ENCODE measurements at places on chromosomes 5 and 9.

DNA sequence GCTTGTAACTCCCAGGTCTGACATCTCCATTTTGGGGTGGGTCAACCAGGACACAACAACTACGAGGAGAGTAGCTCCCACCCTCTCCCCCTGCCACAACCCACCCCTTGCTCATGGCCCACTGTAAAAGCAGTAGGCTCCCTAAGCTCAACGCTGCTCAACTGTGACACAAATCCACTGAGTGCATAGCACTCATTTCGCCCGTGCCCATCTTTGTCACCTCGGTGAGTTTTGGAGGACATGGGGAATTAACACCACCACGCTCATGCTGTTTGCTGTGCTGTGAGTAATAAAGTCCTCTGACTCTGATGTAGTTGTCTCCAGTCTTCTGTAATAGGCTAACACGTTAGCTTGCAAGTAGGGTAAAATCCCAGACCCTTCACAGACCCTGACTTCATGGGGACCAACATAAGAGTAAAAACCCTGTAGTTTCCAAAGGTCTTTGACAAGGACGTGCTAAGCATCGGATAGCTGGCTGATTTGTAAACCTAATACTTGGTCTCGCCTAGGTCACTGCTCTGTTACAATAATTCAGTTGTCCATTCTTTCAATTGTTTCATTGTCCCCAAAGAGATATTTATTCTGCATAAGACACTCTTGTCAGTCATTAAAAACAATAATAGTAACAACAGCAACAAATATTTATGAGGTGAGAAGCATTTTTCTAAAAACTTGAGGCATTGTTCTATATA, 7.7 kb downstream of the PLGRKT start:
- no peak for DNase-seq

DNA sequence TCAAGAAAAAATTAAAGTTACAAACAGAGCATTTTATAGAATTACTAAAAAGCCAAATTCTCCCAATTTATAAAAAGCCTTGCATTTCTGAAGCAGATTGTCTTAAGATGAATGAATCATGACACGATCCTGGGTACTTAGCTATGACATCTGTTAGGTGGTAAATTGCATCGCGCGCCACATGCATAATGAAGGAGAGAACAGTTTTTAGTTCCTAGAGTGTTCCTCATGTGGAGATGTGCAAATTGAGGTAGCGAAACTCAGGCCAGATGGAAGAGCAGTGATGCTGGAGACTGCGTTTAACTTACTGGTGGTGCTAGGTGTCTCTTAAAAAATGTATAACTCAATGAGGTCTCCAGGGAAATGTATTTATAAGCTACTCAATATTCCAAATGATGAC, 516.1 kb downstream of the EFNA5 start:
- no peak for DNase-seq

- no peak for DNase-seq
These were observed 127.9 kb downstream of the NNT start for GRCh38 chr5:43730832-43731342.

GRCh38 chr5:149376711-149377447, 2.2 kb downstream of the IL17B start:
- no peak for DNase-seq

DNA sequence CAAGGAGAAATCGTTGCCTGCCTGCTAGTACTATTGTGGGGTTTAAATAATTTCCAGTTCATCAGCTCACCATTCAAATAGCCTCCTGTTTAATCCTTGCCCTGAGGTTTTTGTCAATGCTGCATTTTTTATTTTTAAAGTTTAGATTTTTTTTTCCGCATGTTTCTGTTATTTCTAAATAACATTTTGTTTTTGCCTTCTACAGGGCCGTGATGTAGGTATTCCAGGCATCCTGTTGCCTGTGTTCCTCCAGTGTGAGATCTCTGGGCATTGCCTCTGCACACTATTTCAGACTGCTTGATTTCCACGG, 124.3 kb downstream of the HSD17B3 start:
- no peak for DNase-seq

DNA sequence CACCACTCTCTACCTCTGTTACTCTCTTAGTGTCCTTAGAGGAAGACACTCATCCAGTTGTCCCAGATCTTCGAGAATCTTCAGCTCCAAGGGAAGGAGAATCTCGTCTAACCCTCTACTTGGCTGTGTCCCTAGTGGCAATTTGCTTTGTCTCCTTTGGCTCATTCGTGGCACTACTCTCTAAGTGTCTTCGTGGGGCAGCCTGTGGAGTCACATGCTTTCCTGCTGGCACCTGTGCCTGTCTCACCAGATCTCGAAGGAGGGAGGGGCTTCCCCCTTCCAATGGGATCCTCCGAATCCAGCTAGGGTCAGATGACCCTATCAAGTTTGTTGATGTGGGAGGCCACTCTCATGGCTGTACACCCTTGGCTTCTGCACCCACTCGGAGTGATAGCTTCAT, 1.8 kb upstream of the PCDHGC5 start:
- DNase-seq, result no peak

GRCh38 chr9:75376680-75377254, 288.5 kb downstream of the OSTF1 start:
- no peak for DNase-seq

DNA sequence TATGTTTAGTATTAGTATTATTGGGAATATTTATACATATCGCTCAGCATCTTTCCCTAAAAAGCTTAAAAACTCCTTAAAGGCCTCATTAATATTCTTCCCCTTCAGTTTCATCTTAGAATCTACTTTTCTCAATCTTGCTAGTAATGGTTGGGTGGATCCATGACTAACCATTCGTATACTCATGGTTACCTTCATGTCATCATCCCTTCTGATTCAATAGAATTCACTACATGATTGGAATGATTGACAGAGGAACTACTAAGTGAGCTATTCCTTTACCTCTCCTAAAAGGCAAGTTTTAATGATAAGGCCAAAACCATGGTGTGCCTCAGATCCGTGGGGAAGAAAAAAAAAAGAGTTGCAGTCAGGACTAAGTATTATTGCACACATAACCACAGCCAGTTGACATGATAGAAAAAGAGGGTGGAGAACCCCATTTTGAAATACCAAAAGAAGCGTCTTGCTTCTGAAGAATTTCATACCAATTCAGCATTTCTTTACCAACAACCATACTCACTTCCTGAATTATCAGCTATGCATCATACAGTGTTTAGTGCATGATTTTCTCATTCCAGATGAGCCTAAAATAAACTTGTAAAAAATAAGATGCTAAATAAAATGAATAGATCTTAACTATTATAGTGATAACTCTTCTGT, 624.6 kb downstream of the PDE4D start:
- no peak for DNase-seq

GRCh38 chr5:125026867-125027731, 280.7 kb upstream of the ZNF608 start:
- DNase-seq, result no peak

- DNase-seq, result no peak
These were observed 98.2 kb downstream of the CSNK1G3 start for GRCh38 chr5:123610209-123610608.

DNA sequence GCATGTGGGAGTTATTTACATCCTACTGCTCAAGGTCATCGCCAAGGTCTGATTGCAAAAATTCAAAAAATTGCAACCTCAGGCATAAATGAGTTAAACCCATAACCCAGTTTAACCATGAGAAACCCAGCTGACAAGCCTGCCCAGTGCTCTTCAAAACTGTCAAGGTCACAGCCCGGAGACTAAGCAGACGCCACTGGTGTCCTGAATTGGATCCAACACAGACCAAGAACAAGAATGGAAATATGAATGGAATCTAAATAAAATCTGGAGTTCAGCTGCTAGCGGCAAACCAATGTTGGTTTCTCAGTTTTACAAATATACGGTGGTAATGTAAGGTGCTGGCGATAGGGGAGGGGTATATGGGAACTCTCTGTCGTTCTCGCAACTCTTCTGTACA, 201.5 kb upstream of the MVB12B start:
- no peak for DNase-seq

DNA sequence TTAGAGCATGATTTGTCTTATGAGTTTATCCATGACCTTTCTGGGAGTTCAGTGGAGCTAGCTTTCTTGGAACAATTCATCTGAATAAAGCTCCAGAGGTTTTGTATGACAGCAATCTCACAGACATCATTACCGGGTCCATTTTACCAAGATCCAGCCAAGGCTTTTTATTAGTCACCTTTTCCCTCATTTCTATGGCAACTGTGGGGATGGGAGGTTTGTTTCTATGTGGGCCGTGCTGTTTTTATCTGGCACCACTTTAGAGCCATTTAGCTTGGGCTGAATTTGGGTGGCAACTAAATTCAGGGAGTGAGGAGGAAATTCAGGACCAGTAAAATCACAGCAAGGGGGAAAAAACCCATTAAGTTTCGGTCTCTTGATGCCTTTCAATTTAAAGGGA, 245.7 kb downstream of the NSG2 start:
- no peak for DNase-seq

DNA sequence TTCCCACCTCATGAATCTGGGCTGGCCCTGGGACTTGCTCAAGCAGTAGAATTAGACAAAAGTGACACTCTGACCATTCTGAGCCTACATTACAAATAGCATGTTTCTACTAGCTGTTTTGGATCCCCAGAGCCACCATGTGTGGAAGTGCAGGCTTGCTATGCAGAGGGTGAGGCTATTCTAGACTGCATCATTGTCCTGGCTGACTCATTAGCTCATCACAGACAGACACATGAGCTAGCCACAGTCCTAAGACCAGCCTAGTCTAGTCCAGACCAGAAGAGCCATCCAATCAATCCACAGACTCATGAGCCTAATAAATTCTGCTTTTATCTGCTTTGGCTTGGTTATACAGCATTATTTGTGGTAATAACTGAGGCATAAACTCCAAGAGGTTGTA, 351.9 kb downstream of the PRELID2 start:
- no peak for DNase-seq

DNA sequence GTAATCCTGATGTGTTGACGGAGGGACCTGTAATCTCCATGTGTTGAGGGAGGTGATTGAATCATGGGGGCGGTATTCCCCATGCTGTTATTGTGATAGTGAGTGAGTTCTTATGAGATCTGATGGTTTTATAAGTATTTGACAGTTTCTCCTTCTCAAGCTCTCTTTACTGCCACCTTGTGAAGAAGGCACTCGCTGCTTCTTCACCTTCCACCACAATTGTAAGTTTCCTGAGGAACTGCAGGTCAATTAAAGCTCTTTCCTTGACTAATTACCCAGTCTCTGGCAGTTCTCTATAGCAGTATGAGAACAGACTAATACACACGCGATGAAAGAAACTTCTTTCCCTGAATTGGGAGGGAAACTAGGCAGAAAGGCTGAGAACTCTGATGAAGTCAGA, 141.1 kb upstream of the RAD23B start:
- no peak for DNase-seq

- DNase-seq, result no peak
These were observed 103.3 kb upstream of the EDIL3 start for GRCh38 chr5:84487963-84488362.

GRCh38 chr9:20604562-20604961, 17.7 kb downstream of the MLLT3 start:
- no peak for DNase-seq

GRCh38 chr5:82952326-82952725, 124.9 kb downstream of the TMEM167A start:
- DNase-seq, result no peak

DNA sequence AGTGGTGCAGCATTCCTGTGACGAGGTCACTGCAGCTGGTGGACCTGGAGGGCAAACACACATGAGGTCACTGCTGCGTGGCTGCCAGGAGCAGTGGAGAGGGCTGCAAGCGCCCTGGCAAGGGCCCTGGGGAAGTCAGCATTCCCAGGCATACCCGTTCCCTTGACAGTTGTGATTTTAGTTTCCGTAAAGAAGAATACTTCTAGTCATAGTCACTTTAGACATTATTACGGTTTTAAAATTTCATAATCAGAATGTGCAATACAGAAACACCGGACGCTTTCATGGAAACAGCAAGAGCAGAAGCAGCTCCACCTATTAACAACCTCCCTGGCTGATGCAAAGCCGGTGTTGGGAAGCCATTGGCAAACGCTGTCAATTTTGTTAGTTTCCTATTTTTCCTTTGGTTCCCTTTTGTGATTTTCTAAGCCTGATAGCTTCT, 129.8 kb downstream of the GADD45G start:
- DNase-seq, result no peak

DNA sequence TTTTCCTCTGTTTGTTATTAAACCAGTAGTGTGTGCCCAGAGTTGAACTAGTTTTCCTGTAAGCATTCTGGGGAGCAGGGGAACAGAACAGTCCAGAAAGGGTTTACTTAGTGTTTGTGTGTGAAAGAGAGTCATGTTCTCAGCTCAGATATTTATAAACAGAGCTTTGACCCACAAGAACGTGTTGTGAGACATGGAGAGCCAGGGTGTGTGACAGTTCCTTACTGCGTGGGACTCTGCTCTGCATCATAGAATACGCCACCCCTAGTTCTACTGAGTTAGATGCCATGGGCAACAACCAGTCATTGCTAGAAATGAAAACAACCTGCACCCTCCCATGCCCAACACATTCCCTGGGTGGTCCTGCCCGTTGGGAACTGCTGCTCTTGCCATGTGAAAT, 330.7 kb downstream of the NDUFS4 start:
- DNase-seq, result no peak

DNA sequence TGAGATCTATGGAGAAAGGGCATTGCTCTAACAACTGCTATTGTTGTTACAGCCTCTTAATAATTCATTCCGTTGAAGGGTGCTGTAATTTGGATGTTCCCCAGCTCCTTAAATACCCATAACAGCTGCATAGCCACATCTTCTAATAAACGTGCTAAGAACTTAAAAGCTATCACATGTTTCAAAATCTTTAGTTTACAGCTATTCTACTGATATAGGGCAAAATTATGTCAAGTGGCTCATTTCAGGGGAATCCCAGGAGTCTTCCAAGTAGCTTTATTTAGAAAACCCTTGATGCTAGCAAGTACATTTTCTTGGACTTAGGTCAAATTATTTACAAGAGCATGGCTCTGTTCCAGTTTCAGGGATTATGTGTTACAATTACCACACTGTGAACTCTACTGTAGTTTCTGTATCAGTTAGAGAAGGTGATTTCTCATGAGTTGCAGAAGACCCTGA, 990.4 kb upstream of the ACO1 start:
- DNase-seq, result no peak

DNA sequence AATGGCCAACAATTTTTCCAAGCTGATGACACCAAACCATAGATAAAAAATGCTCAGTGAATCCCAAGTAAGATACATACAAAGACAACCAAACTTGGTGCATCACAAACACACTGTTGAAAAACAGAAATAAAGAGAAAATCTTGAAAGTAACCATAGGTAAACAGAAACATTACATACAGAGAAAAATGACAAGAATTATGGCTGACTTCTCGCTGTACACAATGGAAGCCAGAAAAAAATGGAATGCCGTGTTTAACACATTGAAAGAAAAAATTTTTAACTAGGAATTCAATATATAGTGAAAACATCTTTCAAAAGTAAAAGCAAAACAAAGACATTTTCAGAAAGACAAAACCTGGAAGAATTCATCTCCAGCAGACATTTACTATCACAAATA, 20.6 kb downstream of the DAP start:
- DNase-seq, result no peak
